ENCODE measurements at places on chromosomes 3 and 15.

DNA sequence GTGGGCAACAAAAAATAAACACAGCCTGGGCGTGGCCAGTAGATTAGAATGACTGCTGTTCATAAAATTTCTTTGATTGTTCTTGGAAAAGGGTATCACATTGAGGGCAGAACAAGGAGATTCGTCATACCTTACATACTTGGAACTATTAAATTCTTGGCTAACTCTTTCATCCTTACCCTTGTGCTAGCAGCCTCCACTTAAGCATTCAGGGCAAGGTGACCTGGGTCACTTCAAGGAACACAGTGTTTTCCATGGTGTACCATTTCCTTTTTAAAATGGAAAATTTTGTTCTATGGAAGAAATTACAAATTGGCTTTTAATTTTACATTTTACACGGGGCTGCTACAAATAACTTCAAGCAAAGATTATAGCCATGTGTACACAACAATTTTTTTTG, 60.8 kb downstream of the MINDY4B start:
- DNase-seq: no peak

- no peak for DNase-seq
Observed at GRCh38 chr3:179196098-179196497, 47.9 kb downstream of the PIK3CA start.

DNA sequence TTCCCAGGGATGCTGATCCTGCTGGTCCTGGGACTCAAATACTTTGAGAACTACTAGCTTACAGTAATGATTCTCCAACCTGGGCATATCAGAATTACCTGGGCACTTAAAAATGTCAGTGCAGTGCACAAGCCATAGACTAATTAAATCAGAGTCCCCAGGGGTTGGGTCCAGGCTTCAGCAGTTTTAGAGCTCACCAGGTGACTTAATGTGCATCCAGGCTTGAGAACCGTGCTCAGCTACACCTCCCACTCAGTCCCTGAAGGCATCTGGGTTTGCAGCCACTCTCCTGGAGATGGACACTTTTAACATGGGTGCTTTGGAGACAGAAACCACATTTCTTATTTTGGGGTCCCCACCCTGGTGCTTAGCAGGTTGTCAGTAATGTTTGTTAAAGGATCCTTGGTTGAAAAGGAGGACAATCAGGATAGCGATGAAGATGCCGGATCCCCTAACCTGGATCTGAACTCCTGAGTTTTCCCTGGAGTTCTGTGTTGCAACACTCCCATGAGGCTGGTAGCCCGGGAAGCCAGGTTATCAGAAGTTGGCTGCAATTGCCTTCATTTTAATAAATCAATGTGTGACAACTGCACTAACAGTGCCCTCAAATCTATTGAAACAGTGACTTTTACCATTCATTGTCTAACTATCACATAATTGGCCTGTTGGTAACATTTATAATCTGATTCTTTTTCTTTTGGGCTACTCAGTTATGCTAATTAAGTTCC, 48.1 kb downstream of the BFSP2 start:
- no peak for DNase-seq

DNA sequence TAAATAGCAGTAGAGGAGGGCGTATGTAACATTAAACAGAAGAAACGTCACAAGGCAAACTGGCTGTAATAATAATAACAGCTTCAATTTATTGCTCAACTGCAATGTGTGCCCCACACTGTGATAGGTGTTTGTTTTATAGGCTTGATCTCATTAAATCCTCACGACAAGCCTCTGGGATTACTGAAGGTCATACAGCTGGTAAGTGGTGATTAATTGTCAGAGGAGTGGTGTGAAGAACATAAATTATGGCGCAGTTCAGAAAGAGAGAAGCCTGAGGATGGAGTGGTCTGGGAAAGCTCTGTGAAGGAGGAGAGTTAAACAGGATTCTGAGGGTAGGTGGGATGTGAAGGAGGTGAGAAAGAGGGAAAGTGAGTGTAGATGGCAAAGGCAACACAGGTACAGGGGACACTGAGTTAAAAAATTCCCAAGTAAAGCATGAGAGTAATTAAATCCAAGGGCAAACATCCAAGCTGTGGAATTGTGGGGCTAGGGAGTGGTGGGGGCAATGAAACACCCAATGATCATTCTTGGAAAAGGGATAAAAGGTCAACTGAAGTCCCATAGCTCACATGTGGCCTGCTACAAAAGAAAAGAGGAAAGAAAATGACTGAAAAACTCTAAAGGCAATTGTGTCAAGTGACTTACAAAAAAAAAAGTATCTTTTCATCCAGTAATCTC, 16.5 kb upstream of the GLCE start:
- DNase-seq: no peak

- DNase-seq: no peak
Observed at GRCh38 chr15:75666823-75667501, 19.2 kb downstream of the SNX33 start.

DNA sequence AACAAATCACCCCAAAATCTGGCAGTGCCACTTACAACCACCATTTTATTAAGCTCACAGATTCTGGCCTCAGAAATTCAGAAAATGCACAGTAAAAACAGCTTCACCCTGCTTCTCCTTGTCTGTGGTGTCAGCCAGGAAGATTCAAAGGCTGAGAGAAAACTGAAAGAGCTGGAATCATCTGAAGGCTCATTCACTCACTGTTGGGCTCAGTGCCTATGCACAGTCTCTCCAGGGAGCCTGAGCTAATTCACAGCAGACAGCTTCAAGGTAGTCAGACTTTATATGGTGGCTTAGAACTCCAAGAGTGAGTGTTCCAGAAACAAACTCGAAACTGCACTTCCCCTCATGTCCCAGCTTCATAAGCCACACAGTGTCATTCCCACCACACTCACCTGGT, 16.5 kb upstream of the PLOD2 start:
- no peak for DNase-seq

DNA sequence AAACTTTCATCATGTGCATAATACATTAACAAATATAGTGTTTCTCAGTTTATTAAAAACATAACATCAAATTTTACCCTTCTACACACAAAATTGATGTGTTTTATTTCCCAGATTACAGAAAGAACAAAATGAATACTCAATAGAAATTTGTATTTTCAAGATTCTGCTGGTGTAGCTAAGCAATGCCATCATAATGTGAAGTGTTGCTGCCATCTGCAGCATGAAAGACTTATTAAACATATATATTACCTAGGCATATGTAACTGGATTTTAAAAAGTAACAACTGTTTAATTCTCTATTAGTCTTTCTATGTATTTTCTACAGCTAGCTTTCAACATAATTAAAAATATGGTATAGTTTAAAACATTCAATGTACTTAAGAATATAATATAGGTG, 27.5 kb downstream of the PLSCR5 start:
- DNase-seq: no peak

- peak; percentile 8 for DNase-seq
Observed at GRCh38 chr3:170130532-170130931, 51.0 kb downstream of the PHC3 start.

DNA sequence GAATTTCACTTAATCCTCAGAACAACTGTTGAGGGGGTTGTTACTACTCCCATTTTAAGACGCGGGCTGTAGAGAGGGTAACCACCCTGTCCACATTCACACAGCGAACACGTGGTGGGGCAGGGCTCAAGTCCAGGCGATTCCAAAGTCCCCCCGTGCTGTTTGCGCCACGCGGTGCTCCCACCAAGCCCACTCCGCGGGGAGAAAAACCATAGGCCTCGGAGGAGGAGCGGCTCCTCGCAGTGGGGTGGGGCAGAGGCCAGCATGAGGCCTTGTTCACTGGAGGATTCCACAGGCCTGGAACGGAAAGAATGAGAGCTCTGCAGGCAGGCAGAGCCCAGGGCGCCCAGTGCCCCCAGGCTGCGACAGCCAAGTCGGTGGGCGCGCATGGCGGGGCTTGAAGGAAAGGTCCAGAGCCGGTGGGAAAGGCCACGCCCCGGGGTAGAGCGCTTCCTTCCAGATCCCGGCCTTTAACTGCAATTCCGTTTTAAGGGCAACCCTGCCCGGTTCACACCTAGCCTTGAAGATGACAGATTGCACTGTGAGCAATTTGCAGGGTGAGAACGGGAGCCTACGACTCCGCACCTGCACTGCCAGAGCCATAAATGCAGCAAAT, 161.8 kb upstream of the TBL1XR1 start:
- peak; percentile 62 for DNase-seq

DNA sequence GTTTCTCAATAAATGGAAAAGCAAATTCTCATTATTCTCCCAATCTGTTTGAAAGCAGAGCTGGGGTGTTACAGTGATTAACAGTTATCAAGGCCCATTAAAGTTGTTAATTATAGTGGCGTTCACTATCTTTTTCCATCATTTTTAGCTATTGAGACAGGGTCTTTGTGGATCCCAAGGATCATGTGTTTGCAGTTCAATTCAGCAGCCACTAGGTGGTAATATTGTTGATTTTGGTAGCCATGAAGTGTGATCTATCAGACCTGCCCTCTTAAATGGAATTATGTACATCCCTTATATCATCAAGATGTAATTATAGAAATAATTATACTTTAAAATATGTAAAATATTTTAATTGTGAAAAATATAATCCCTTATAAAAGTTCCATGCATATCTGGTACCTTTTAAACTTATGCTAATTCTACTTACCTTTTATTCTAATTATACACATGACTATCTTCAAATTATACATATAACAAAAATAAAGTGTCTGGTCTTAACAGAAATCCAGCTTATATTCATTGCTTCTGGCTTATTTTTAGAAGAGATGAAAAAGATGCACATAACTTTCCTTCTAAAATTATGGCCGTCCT, 126.4 kb downstream of the GREM1 start:
- no peak for DNase-seq

- DNase-seq: no peak
Observed at GRCh38 chr3:123778991-123779622, 105.0 kb downstream of the MYLK start.

DNA sequence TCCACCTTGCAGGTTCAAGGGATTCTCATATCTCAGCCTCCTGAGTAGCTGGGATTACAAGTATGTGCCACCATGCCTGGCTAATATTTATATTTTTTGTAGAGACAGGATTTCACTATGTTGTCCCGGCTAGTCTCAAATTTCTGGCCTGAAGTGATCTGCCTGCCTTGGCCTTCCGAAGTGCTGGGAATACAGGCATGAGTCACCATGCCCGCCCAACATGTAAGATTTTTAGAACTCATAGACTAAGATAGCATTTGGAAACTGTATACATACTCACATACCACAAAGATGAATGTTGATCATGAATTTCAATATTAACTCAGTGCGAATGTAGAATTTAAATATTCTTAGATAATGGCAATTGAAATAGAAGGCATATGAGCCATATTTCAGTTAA, 718.9 kb downstream of the NLGN1 start:
- no peak for DNase-seq

- no peak for DNase-seq
Observed at GRCh38 chr15:56031402-56031801, 38.0 kb upstream of the NEDD4 start.

DNA sequence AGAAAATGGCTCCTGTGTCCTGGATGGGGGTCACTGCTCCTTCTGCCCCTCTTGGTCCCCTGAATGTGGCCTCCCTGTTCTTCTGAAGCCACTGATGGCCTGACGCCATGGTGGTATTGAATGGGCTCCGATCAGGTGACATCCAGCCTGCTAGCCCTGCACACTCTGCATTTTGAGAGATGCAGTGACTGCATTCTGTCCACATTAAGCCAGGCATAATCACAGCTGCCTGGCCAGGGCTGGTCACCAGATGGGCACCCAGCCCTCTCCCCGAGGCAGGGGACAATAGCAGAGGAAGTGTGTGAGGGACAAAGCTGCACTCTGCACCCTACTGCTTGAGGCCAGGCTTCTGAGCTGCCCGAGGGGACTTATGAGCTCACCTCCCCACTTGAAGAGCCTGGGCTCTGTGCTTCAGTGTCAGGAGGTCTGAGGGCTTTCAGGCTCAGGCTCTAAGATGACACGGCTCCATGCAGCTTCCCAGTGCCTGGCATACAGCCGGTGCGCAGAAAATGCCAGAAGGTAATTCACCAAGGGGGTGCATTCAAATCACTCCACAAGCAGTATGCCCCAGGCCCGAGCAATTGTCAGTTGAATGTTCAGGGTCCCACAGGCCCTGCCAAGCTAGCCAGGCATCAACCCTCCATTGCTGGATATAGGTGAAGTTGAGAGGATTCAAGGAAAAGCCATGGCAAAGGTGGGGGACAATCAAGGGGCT, 56.8 kb downstream of the WNT7A start:
- DNase-seq: no peak

DNA sequence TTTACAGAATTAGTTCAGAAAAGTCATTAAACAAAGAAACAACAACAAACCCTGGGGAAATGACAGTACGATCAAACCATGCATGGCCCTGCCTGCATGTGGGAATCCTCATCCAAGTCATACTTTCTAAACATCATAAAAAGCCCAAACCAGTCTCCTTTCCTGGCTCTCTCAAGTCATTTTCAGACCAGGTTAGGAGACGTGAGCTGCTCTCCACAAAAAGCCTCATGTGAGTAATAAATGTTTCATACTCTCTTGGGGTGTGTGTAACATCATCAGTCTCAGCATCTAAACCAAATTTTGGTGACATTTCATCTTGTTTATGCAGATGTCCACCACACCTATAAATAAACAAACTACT, 18.9 kb downstream of the GREM1 start:
- no peak for DNase-seq

DNA sequence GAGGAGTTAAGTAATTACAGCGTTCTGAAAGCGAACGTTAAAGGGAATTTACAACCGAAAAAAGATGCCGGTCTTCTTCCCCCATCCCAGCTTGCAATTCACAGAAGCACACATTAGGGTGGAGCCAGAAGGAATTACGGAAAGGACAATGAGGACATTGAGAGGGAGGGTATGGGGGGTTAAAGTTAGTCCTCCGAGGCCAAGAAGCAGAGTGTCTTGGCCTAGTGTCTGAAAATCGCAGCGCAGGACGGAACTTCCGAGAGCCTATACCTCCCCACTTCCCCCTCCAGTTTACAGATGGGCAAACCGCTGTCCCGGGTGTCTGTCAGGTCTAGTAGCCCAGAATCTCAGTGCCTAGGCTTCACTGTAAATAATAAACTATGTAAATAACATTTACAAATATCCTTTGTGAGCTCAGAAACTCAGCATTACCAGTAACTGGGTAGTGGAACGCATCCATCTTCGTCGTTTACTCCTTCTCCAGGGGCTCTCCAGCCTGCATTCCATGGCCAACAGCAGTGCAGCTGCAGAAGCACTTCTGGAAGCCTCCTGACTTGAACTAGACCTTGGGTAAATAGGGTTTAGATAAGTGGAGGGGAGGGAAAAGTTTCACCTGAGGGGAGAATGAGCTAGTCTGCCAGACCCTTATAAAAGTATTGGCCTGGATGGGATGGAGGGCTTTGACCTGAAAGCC, 922 bp downstream of the ADPRH start:
- DNase-seq: no peak

- no peak for DNase-seq
Observed at GRCh38 chr3:120764206-120764605, 21.7 kb downstream of the GTF2E1 start.

DNA sequence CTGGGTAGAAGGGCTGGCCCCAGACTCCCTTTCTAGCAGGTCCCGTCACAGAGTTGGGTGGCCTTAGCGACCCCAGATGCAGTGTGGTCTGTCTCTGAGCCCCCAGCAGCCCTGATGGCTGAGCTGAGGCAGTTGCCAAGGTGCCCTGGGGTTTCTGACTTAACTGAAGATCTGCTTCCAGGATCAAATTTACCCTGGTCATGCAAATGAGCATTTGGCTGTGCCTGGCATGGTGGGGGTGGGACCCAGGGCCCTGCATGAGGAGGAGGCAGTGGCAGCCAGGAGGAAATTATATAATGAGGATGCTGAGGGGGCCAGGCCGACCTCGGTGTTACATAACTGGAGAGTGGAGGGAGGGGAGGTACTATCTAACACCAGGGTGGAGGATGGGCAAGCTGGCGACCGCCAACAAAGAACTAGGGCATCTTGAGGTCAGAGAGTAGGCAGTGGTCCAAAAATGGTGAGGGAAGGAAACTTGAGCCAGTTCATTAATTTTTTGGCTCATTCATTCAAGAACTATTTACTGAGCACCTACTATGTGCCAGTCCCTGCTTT, 16.4 kb downstream of the PLEKHO2 start:
- DNase-seq: no peak

Data from stimulated activated naive CD8-positive, alpha-beta T cell treated with anti-CD3 and anti-CD28 coated beads, Interleukin-15, amount 100 ng/mL, for 72 hours (primary cell).